GM13977 (cell line): ENCODE measurements at places on chromosomes 4 and X.
A peak's percentile ranks its signal among the peaks of the same experiment; 100 is the strongest.

- no peak for DNase-seq
Observed at GRCh38 chr4:107689912-107690587, 30.0 kb downstream of the PAPSS1 start.

DNA sequence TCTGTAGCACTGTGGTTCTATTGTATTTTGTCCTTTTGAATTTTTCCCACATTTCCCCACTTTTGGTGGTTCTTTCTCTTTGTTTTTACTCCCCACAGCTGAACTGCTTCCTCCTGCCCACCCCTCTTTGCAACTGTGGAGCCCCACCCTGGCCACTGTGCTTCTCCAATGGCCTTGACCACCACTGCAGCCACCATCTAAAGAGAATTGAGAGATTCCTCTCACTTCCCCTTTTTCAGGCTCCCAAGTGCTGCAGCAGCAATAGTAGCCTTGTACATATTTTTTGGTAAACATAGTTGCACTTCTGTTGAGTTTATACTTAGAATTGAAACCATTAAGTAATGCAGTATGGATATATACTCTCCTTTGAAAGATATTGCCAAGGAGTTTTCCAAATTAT is 51.3 kb upstream of the FRMPD3 start:
- peak; percentile 7 for DNase-seq

DNA sequence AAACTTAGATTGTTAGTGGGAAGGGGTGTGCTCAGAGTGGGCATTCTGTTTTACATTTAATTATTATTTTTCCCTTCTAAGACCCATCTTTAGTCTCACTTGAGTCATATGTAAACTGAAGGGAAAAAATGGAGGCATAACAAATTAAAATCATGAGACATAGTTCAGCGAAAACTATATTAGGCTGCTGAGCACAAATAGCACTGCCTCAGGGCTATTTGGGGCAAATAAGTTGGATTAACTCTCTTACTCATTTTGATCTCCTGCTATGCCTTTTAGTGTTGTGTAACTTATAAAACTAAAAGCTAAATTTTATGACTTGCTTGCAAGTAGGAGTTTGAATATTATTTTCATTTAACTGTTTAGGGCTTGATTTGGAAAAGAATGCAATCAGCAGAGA is 1329.2 kb upstream of the PCDH7 start:
- DNase-seq = no peak

DNA sequence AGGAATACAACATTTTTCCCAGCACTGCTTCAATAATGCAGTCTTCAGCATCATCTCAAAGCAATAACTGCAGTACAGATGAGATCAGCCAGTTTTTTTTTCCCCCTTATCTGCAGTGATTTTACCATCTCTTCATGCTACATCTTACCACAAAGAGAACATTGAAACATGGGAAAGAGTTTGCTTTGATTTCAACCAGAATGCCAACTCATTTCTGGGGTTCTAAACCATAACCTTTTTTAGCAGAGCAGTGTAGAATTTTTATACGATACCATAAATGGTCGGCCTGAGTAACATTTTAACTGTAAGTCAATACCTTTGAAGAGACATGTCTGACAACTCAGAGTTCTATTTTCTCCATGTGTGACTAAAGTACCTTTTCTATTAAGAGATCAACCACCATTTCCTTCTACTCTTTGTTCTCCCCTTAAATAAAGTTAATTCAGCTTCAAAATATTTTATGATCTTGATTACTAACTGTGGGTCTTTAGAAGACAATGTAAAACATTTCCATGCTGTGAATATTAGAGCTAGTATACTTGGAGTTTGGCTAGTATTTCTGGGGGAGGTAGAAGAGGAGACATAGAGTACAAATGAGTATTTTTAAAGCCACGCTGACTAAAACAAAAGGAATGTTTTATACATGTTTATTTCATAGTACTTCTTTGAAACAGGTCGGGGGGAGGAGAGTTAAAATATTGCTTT is 69.1 kb downstream of the TET2 start:
- peak; percentile 19 for DNase-seq

DNA sequence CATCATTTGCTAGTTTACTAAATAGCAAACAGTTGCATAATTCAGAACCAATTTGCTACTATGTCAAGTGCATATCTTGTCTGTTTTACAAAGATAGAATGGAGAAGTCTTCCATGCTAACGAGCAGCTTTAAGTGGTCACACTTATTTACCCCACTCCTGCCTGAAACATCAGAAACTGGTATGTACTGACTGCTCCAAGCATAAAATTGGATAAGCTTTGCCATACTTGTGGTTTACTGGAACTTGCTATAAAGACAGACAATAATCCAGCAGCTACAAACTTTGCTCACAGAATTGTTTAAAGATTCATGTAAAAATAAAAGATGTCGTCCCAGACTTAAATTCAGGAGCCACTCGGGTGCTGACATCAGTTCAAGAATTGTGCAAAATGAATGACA is 13.3 kb upstream of the CDKL2 start:
- no peak for DNase-seq

- DNase-seq = no peak
Observed at GRCh38 chr4:77117721-77118120, 39.3 kb upstream of the CCNG2 start.

GRCh38 chr4:148041606-148042329 is 309.9 kb downstream of the ARHGAP10 start:
- no peak for DNase-seq

- DNase-seq = no peak
Observed at GRCh38 chr4:140862177-140862442, 105.9 kb upstream of the TBC1D9 start.

GRCh38 chrX:31061091-31061490 is 10.8 kb downstream of the FTHL17 start:
- DNase-seq = no peak

GRCh38 chr4:165682611-165683010 is 190.4 kb upstream of the TLL1 start:
- no peak for DNase-seq

DNA sequence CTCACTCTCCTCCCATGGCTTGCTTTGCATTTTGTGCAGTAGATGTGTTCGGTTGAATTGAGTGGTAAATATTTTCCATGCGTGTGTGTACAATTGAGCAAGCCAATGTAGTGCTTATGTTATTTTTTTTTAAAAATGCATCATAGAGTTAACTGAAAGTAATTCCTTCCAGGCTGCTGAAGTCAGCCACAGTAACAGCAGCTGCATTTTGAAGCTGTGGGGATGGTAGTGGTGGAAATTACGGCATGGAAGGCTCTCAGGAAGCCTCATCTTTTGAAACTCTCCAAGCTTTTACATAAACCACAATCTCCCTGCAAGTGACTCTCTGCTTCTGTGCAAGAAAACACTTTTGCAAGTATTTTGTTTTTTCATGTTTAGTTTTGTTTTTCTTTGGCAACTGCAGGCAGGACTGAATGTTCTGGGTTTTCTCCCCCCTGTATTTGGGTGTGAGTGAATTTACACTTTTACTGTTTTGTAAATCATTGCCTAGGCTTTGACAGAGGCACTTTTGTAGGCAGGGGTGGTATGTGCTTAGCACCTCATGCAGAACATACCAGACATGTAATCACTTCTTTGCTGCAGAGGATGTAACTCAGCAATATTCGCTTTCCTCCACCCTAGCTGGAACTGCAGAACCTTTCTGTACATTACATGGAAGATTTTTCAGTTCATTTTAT is 56.2 kb downstream of the LRRC66 start:
- DNase-seq = no peak

DNA sequence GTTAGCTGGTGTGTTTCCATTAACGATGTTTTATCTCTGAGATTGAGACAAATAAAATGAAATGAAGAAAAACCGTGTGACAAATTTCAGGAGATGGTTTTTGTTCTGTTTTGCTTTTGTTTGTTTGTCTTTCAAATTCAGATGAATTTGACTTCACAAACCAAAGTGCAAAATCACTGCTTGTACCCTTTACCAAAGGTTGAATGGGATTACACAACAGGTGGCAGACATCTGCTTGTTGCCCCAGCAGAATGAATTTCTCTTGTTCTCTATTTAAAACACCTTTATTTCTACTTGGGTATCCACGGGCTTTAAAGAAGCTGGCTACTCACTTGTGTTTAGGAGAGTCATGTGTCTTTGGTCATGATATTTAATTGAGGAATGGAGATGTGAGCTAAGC is 239.7 kb upstream of the CLNK start:
- no peak for DNase-seq

- no peak for DNase-seq
Observed at GRCh38 chr4:75634951-75635350, 4.6 kb upstream of the CDKL2 start.

GRCh38 chr4:36767596-36767995 is 476.9 kb upstream of the NWD2 start:
- DNase-seq = no peak

- DNase-seq = no peak
Observed at GRCh38 chrX:27675493-27675892, 85.3 kb downstream of the DCAF8L2 start.

DNA sequence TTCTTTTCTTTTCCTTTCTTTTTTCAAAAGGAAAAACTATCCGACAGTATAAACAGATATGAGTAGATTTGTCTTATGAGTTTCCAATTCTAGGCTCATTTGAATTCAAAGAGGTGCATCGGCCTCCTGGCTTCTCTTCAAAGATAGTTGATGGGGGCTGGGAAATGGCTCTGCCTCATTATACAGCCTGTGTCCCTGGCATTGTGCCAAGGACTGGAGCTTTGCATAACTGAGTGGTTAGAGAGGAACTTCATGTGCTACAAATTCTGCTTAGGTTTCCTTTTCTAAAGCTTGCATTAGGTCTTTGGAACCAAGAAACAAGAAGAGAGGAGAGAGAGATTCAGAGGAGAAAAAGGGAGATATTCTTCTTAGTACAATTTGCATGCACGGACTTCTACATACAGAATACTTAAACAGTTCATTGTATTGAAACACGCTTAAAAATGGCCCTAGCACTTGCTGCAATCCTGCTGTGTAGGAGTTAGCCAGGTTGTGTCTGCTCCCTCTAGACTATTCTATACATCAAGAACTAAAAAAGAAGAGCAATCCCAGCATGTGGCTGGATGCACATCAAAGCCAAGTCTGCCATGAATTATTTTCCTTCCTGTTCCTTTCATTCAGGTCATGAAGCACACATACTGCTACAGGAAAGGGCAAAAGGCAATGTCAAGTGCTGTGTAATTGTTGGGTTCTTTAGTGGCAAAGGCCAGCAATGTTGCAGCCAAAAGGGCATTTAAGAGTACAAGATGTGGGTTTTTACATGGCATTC is 70.9 kb downstream of the INTS12 start:
- no peak for DNase-seq

GRCh38 chrX:31931225-31931624 is 859.4 kb upstream of the FTHL17 start:
- no peak for DNase-seq

DNA sequence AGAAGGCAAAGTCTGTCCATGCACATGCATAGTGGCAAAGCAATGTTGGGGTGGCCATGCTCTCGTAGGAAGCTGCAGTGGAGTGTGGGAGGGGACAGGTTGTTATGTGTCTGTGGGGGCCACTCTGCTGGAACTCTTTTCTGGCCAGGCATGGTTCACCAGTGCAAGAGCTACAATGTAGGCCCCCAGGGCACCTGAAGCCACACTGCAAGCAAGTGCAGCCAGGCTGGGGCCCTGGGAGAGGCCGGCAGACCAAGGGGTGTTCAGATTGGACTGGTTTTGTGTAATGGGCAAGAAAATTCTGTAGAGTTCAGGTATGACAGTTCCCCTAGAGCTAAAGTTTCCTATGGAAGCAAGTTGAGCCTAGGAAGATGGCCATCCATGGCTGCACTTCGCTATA is 97.0 kb upstream of the ZC4H2 start:
- DNase-seq = no peak

DNA sequence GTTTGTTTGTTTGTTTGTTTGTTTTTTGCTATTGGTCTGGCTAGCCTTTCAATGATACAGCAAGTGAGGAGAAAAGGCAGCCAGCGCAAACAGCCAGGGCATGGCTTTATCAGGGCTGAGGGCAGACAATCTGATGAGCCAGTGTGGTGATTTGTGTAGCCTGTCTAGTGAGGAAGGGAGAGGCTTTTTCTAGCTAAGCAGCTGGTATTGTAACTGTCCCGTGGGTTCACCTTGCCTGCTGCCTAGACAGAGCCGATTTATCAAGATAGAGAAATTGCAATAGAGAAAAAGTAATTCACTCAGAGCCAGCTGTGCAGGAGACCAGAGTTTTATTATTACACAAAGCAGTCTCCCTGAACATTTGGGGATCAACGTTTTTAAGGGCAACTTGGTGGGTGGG is 28.2 kb upstream of the SHROOM4 start:
- no peak for DNase-seq

GRCh38 chr4:123216946-123217345 is 179.6 kb upstream of the SPRY1 start:
- no peak for DNase-seq

GRCh38 chr4:48478273-48478672 is 4.9 kb upstream of the SLC10A4 start:
- no peak for DNase-seq

- DNase-seq = no peak
Observed at GRCh38 chr4:140268186-140268841, 105.1 kb upstream of the SCOC start.

DNA sequence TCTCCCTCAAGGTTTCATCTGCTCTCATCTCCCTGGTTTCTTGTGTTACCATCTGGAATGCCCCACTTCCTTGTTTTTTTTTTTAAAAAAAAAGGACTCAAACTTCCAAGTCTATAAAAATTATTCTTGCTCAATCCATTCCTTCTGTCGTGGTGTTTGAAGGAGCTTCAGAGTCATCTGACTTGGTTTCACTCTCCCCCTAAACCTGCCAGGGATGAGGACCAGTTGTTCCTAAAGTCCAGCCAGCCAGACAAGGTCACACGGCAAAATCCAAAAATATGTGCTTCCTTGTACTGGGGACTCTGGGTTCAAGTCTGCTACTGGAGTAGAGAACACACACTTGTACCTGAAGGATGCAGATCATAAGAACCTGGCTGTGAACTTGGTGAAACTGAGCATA is 84.5 kb upstream of the GPM6B start:
- no peak for DNase-seq

DNA sequence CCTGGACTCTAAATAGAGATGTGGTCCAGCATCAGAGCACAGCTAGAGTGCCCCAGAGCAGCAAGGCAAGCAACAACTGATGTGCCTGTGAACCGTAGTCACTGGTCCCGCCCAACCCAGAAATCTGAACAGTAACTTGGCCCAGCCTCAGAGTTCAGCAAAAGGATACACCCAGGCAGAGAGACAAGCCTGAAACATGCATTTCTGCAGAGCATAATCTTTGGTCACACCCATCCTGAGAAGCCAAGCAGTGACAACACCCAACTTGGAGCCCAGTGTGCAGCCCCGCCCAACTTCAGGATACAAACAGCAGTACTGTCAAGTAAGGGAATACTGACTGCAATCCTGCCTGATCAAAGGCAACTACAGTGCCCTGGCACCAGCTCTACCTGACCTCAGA is 78.9 kb downstream of the CCDC160 start:
- DNase-seq = no peak

- DNase-seq = no peak
Observed at GRCh38 chr4:146255874-146256273, 41.5 kb downstream of the REELD1 start.

DNA sequence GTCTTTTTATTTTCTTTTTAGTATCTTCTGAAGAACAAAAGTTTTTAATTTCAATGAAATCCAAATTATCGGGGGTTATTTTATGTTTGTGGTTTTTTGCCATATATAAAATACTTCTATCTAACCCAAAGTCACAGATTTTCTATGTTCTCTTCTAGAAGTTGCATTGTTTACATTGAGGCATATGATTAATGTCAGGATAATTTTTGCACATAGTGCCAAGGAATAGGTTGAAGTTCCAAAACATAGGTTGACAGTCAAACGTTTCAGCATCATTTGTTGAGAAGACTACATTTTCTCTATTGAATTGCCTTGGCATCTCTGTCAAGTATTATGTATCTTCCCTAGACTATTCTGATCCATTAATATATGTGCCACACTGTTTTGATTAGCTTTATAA is 64.5 kb downstream of the ANKRD17 start:
- no peak for DNase-seq

GRCh38 chr4:38740303-38740702 is 42.5 kb downstream of the TLR10 start:
- no peak for DNase-seq
